A549 treated with GW870086 at 1 μM for 4 hours (cell line): ENCODE measurements at places on chromosomes 3 and 15. TPM values are rescaled to one million over a fixed set of nuclear protein-coding genes. Genes with fewer than 3 reads are reported as not detected.

The CNTN3 gene
- total RNA-seq, result not detected in 5 replicates

The LRRN1 gene
- not detected in 5 replicates for total RNA-seq

The POLQ gene
- total RNA-seq, result 5.9 to 7.5 TPM (median 6.6 TPM) in 5 replicates

The FBXO40 gene
- total RNA-seq, result not detected in 5 replicates

The SCN11A gene
- 0.02 TPM in 1 of 5 replicates, not detected in the others for total RNA-seq
